Neural crest cell (in vitro differentiated cells): ENCODE measurements at places on chromosomes 7 and 10. TPM values are rescaled to one million over a fixed set of nuclear protein-coding genes. Genes with fewer than 3 reads are reported as not detected.

- DNase-seq, result no peak
Observed at GRCh38 chr7:18457832-18458231, 37.7 kb upstream of the HDAC9 start.

Gene GIMAP8
- not detected in 2 replicates for total RNA-seq

GRCh38 chr10:74825371-74826141, 844 bp upstream of the KAT6B start:
- peak; percentile 68 for DNase-seq

- no peak for DNase-seq
Observed at GRCh38 chr10:101695404-101695890, 477 bp upstream of the FBXW4 start.

DNA sequence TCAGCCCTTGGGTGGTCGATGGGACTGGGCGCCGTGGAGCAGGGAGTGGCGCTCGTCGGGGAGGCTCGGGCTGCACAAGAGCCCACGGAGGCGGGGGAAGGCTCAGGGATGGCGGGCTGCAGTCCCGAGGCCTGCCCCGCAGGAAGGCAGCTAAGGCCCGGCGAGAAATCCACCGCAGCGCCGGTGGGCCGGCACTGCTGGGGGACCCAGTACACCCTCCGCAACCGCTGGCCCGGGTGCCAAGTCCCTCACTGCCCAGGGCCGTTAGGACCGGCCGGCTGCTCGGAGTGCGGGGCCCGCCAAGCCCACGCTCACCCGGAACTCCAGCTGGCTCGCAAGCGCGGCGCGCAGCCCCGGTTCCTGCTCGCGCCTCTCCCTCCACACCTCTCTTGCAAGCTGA, 138.4 kb downstream of the BAMBI start:
- DNase-seq, result no peak

Gene CALD1
- 71.8 and 76.1 TPM in 2 replicates for total RNA-seq

Gene GRID2IP
- 0.54 and 0.61 TPM in 2 replicates for total RNA-seq

GRCh38 chr10:119933179-119933578, 40.6 kb downstream of the SEC23IP start:
- DNase-seq, result no peak

DNA sequence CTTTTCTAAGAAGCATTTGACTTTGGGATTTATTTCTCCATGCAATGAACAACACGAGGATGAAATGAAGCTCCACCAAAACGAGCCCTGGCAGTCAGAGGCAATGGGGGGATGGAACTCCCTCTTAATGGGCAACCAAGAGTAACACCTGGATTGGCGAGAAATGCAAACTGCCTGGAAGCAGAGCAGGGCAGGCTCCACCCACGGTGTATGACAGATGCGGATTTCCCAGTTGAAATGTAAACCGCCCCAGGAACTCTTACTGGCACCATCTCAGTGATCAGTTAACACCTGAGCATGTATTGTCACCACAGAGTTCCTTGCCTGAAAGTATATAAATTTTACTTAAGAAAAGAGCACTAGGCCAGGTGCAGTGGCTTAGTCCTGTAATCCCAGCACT, 47.3 kb upstream of the AUTS2 start:
- no peak for DNase-seq

DNA sequence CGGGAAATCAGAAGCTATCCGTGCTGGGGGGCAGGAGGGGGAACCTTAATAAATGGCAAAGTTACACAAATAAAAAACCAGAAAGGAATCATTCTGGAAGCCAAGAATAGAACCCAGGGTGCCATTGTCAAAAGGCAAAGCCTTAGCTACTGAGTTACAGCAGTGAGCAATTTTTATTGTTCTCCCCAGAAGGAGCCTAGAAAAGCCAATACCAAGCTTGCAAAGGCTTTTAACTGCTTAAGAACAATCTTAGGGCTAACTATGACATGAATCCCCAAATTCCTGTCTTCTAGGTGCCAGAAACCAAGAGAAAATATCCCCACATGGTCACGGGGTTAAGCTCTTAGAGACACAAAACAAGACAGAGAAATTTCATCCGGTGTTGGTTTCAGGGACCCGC, 482.7 kb downstream of the CCSER2 start:
- no peak for DNase-seq

DNA sequence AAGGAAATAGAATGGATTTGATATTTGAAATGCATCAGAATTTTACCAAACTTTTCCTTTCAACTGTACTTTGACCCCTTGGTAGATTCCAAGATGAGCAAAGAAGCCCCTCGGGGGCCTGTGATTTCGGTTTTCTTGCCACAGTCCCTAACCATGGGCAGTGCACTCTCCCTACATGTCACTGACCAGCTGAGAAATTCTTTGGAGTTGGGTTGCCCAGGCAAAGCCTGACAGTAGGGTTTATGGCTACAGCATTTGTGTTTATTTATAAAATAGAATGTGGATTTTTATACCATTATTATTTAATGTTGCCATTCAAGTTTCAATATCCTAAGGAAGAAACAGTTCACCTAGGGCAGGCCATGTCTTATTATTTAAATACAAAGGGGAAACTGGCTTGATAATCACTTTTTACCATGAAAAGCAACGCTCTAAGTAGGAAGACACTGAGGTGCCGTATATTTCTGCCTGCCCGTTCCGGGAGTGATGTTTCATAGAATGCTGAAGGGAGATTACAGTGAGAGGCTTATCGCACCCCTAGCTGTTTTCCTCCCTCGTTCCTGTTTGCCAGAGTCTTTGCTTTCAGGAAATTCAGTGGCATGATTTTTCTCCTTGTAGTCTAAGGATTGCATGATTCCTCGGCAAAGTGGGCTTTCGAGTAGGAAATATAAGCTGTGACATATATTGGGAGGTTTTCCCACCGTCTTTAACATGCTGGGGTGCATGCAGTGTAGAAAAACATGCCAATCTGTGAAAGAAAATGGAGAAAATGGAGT, 35.8 kb downstream of the WIPF3 start:
- DNase-seq, result no peak

GRCh38 chr10:48598936-48599829, 5.7 kb downstream of the ARHGAP22 start:
- no peak for DNase-seq

GRCh38 chr7:87380905-87381304, 35.4 kb downstream of the CROT start:
- DNase-seq, result no peak

GRCh38 chr10:96512524-96513304, 1.0 kb downstream of the TLL2 start:
- DNase-seq, result peak; percentile 10

GRCh38 chr10:5508161-5508604, 8.8 kb upstream of the CALML5 start:
- no peak for DNase-seq

DNA sequence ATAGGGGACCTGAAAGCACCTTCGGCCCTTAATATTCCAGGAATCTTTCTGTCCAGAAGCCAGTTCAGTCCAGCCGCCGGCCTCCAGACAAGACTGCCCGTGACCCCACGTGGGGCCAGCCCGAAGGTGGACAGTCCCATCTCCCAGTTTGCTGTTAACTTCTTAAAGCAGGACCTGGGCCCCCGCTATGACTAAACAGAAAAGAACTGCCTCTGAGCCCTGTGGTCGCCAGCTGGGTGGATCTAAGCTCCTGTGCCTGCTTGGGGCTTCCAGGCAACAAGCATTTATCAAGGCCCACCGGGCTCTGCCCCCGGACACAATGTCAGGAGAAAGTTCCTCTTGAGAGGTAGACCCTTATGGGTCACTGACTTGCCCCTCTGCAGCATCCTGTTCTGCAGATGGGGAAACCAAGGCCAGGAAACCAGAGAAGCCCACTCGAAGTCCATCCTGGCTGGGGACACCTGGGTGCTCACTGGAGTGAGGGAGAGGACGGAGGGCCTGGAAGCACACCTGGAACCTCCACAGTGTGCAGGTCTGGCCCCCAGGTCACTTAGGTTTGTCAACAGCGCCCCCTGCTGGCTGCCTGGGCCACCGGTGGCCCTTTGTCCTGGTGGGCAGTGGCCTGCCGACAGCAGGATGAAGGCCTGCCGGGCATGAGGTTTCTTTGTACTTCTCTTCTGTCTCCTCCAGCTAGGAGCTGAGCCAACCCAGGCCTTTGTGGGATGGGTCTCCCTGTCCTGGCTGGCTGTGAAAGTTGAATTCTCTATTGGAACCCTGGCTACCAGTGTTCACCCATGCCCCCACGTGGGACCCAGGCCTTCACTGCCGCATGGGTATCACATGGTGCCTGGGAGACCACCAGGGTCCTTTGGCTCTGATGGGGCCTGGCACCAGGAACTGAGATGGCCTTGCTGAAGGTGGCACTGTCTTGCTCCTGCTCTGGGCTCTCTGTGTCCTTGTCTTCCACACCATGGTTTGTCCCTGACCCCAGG, 128.0 kb downstream of the ZMIZ1 start:
- peak; percentile 85 for DNase-seq

Gene ASAH2B
- total RNA-seq, result 7.3 and 9.7 TPM in 2 replicates

Gene TCTN3
- 45.5 and 46.6 TPM in 2 replicates for total RNA-seq

Gene SLK
- total RNA-seq, result 28.4 and 30.0 TPM in 2 replicates

- no peak for DNase-seq
Observed at GRCh38 chr10:125201108-125201524, 40.8 kb upstream of the CTBP2 start.

- DNase-seq, result no peak
Observed at GRCh38 chr10:1036341-1036791, 10.7 kb upstream of the IDI2 start.

GRCh38 chr10:49593564-49593875, 16.6 kb upstream of the SLC18A3 start:
- no peak for DNase-seq

DNA sequence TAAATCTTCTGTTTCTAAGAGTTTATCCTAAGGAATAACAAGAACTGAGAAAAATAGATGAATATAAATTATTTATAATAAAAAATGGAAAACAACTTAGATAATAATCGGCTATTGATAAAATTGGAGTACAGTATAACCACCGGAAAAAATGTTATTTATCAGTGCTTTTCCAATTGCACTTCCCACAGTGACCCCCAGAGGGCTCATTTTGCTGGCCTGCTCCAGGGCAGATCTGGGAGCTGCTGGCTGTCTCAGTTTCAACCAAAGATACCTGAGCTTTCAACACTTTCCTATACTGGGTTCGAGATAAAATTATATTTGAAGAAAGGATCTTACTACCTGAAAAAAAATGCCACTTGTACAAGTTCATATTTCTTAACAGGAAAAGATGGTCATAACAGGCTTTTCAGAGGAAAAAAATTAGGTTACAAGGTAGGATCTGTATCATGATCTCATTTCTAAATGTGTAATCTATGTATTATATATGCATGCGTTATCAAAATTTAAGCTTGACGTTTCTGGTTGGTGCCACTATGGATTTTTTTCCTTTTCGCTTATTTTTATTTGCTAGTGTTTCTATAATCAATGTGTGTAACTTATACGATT, 165.7 kb downstream of the NPSR1 start:
- peak; percentile 67 for DNase-seq

Gene NPFFR1
- not detected in 2 replicates for total RNA-seq

GRCh38 chr7:99808766-99809165, 19.0 kb upstream of the CYP3A43 start:
- DNase-seq, result no peak

GRCh38 chr10:71638064-71638821, 81.3 kb downstream of the C10orf105 start:
- DNase-seq, result no peak

- peak; percentile 46 for DNase-seq
Observed at GRCh38 chr10:69801434-69802315, at the start of gene COL13A1. Gene COL13A1, plus strand, starts transcription at chr10:69801906. Its CDS starts 518 bp downstream, at chr10:69802424.

- DNase-seq, result no peak
Observed at GRCh38 chr10:88147000-88147798, 283.8 kb downstream of the PTEN start.

Gene UBTD1
- total RNA-seq, result 6.5 and 8.7 TPM in 2 replicates

Gene NKX1-2
- not detected in 2 replicates for total RNA-seq

DNA sequence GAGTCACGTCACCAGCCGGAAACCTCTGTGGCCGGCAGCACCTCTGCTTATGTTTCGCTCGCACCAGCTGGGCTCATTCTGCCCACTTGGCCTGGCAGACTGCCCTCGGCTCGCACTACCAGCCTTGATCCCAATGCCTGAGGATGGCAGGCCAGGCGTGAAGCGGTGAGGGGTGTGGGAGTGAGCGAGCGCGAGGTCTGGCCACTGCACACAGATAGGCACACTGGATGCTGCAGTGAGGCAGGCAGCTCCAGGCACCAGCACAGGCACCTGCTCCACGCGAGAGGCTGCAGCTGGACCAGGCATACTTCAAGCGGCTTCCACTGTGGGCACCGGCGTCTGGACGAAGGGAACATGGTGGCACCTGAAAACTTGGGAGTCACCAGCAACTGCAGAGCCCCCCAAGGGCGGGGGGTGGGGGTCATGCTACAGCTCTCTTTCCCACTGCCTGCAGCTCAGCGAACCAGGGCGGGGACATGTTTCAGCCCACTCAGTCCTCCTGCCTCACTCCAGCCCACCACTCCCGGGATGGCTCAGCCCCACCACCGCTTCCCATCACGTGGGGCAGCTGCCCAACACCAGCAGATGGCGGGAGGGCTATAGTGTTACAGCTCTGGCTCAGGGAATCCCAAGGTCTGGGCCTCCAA, 5.4 kb upstream of the DMTF1 start:
- no peak for DNase-seq

Gene FAM180A
- total RNA-seq, result not detected in 2 replicates

Gene SLC16A9
- total RNA-seq, result 21.0 and 23.1 TPM in 2 replicates

DNA sequence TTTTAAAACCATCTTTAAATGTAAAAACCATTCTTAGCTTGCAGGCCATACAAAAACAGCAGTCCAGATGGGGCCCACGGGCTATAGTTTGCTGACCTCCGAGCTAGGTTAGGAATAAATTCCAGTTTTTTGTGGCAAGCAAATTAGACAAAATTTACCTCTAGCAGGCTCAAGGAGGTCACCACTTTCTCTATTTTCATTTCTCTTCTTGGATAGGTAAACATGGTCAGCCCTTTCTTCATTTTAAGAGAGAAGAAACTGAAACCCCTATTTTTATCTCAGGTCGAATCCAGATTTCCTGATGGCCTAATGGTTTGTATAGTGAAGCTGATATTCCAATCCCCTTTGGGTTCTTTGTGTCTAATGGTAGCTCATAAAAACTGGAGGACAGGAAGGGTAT, 10.7 kb downstream of the IKZF5 start:
- no peak for DNase-seq

Gene PNLIPRP1
- not detected in 2 replicates for total RNA-seq

- DNase-seq, result no peak
Observed at GRCh38 chr10:17213646-17214349, 12.3 kb upstream of the TRDMT1 start.

DNA sequence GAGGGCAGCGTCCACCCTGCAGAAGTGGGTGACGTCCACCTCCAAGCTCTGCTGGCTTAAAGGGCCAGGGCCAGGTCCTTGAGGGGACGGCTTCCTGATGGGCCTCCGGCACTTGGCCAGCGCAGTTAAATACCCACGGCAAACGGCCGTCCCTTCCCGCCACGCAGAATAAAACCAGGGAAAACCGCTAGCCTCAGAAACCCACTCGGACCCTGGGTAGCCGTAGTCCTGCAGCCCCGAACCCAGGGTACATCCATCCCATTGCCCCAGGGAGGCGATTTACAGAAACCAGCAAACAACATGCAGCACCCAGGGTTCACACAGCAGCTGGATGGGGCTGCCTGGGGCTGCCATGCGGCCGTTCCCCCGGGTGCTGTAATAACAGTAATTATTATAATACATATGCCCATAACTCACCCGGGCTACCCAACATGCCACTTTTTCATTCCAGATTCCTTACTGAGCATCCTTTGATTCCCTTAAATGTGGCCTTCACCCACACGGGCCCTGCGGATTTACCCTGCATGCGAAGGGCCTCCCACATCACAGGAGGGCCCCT, 81.5 kb upstream of the PDGFA start:
- no peak for DNase-seq

Gene TWIST1
- total RNA-seq, result 6.7 and 8.1 TPM in 2 replicates

Gene SPOCK2
- 1.4 and 1.5 TPM in 2 replicates for total RNA-seq

- no peak for DNase-seq
Observed at GRCh38 chr7:119664601-119665000, 608.4 kb upstream of the KCND2 start.

- DNase-seq, result peak; percentile 39
Observed at GRCh38 chr10:119079599-119080520, 757 bp downstream of the EIF3A start.

Gene VWC2
- total RNA-seq, result 0.02 TPM in 1 of 2 replicates, not detected in the other
